ENCODE measurements at places on chromosomes 13 and 19. TPM values are rescaled to one million over a fixed set of nuclear protein-coding genes. Genes with fewer than 3 reads are reported as not detected.

DNA sequence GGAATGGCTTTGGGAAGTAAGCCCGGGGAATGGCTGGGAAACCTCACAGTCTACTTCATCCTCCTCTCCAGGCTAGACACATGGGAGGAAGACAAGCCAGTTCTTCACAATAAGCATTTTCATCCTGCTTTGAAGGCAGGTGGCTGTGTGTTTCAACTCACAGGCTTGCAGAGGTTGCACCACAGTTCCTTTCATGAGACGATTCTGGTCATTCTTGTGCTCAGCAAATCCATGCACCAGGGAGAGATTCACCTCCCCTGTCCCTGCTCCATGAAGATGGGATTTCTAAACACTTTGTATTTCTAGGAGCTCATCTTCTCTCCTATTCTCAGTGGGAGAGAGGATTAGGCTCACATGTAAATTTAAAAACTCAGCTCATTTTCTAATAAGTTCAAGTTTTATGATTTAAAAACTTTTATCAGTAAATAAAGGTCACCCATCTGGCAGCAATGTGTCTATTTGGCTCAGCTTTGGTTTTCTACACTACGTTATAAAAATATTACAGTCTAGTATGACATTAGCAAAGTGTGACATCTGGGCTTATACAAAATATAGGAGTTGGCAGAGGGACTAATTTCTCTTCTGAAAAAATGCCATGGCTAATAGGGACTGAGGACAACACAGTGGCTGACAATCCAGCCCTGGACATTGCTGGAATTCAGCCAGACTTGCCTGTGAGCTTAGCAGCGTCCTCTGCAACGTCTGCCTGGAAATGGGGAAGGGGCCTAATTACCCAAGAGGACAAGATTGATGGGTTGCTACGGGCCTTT is 283.2 kb upstream of the SLC10A2 start:
- peak; percentile 13 for DNase-seq

Gene PDX1
- polyA plus RNA-seq = not detected

DNA sequence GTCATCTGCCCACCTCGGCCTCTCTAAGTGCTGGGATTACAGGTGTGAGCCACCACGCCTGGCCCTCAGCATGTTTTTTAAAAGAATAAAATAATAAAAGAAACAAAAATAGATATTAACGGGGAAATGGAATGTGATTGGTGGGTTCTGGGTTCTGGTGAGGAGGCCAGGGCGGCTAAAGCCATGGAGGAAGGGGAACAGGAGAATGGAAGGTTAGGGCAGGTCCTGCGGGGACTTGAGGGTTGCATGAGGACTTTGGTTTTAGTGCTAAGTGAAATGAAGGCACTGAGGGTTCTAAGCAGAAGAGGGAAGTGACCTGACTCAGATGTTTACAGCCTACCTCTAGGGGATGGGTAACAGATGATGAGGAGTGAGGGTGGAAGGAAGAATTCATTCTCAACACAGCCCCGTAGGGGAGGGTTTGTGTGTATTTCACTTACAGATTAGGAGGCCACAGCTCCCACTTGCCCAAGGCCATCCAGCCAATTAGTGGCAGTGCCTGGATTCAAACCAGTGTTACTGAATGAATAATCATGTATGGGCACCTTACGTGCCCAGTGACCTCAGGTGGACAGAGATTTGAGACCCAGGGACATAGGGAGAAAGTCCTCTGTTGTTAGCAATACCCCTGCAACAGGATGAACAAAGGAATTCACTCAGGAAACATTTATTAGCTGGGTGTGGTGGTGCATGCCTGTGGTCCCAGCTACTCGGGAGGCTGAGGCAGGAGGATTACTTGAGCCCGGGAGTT is 6.7 kb upstream of the MRPL4 start:
- no peak for DNase-seq

DNA sequence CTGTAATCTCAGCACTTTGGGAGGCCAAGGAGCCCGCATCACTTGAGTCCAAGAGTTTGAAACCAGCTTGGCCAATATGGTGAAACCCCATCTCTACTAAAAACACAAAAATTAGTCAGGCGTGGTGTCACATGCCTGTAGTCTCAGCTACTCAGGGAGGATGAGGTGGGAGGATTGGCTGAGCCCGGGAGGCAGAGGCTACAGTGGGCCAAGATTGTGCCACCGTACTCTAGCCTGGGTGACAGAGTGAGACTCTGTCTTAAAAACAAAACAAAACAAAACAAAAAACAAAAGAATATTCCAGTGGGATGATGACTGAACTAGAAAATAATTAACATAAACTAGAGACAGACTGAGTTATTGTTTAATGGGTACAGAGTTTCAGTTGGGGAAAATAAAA is 81.7 kb upstream of the ABCC4 start:
- DNase-seq = no peak

Gene RABAC1
- 64.5 TPM for polyA plus RNA-seq

Gene LGI4
- 9.0 TPM for polyA plus RNA-seq

- DNase-seq = no peak
Observed at GRCh38 chr13:112060282-112060830, 6.6 kb upstream of the SOX1 start.

Gene OSCAR
- polyA plus RNA-seq = 0.39 TPM

GRCh38 chr19:14649020-14649419 is 25.6 kb downstream of the ADGRE3 start:
- no peak for DNase-seq

DNA sequence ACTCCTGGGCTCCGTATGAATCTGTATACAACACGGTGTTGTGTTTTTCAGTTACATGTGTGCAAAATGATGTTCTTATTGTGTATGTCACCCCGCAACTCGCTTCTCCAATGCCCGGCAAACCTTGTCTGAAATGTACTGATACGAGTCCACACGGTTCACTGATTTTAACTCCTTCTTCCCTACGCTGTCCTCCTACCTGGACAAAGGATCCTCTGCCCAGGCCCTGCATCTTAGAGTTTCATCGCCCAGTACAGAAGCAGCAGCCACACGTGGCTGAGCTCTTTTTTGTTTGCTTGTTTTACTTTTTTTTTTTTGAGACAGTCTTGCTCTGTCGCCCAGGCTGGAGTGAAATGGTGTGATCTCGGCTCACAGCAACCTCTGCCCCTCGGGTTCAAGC is 28.9 kb downstream of the ZFR2 start:
- DNase-seq = no peak

Gene ADPRHL1
- 295 TPM for polyA plus RNA-seq

Gene DACT3
- polyA plus RNA-seq = 15.2 TPM

DNA sequence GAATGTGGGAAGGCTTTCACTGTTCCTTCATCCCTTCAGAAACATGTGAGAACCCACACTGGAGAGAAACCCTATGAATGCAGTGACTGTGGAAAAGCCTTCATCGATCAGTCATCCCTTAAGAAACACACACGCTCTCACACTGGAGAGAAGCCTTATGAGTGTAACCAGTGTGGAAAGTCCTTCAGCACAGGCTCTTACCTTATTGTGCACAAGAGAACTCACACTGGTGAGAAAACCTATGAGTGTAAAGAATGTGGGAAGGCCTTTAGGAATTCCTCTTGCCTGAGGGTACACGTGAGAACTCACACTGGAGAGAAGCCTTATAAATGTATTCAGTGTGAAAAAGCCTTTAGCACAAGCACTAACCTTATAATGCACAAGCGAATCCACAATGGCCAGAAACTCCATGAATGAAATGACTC is 18.6 kb downstream of the ZNF177 start:
- no peak for DNase-seq

Gene FPR3
- polyA plus RNA-seq = 0.16 TPM

GRCh38 chr19:23776507-23777205 is 18.0 kb upstream of the ZNF681 start:
- no peak for DNase-seq

Gene CGB8
- polyA plus RNA-seq = not detected

- no peak for DNase-seq
Observed at GRCh38 chr19:18475762-18476331, 37.9 kb upstream of the ISYNA1 start.

DNA sequence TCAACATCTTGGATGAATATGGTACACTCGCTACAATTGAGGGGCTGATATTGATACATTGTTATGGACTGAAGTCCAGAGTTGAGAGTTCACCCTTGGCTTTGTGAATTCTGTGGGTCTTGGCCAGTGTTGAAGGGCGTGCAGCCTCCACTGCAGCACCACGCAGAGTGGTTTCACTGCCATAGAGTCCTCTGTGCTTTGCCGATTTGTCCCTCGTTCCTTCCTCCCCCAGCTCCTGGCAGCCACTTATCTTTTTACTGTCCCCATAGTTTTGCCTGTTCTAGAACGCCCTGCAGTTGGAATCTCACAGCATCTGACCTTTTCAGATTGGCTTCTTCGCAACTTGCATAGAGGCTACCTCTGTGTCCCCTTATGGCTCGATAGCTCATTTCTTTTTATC is 57.3 kb upstream of the IRS2 start:
- DNase-seq = no peak

- DNase-seq = no peak
Observed at GRCh38 chr13:73111331-73111730, 52.5 kb downstream of the KLF5 start.

Gene ZNF221
- 2.4 TPM for polyA plus RNA-seq

GRCh38 chr19:41427647-41428480 is 690 bp upstream of the B3GNT8 start:
- no peak for DNase-seq

Gene MAP2K2
- 119 TPM for polyA plus RNA-seq

GRCh38 chr13:49256841-49257240 is 9.1 kb downstream of the CDADC1 start:
- peak; percentile 13 for DNase-seq

- DNase-seq = no peak
Observed at GRCh38 chr13:94999871-95000270, 287.5 kb upstream of the SOX21 start.

GRCh38 chr19:14150770-14151661 is 14.6 kb upstream of the ASF1B start:
- DNase-seq = no peak

GRCh38 chr19:45166723-45167252 is 6.0 kb upstream of the NKPD1 start:
- DNase-seq = no peak

DNA sequence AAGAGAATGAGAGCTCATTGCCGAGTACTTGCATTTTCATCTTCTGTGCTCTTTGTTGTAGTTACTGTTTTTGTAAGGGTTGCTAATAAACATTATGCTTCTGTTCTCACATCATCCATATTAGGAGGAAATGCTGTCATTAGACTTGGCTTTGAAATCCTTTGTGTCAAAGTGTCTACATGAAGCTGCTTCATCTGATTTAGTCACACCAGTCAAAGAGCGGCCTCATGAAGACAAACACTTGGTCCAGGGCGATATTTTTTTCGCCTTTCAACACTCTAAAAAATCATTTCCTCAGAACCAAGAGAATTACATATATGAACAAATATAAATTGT is 105.0 kb downstream of the SPRY2 start:
- DNase-seq = no peak

Gene FXYD1
- 261 TPM for polyA plus RNA-seq

GRCh38 chr13:33128134-33128533 is 111.9 kb downstream of the KL start:
- no peak for DNase-seq

- DNase-seq = no peak
Observed at GRCh38 chr19:9313756-9314155, 4.1 kb upstream of the ZNF699 start.

Gene GPR108
- polyA plus RNA-seq = 28.3 TPM

GRCh38 chr13:66489586-66489985 is 740.5 kb downstream of the PCDH9 start:
- no peak for DNase-seq

DNA sequence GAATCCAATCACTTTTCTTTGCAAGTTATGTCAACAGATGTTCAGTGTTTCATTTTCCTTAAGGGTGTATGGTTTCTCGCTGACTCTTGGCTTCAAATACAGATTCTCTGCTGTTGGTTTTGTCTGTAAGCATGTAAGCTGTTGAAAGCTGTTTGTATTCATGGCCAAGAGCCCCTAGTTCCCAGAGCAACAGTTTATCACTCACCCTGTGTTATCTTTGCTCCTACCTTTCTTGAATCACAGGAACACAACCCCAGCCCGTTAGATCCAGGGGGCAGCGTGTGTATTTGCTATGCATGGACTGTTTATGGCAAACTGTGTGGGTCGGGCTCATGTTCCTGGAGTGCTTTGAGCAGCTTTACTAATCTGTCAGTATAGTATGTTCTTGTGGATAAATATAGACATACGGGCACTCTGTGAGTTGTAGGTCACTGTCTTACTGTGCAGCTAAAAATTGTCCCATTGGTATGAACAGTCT is 28.9 kb downstream of the FRY start:
- DNase-seq = no peak

DNA sequence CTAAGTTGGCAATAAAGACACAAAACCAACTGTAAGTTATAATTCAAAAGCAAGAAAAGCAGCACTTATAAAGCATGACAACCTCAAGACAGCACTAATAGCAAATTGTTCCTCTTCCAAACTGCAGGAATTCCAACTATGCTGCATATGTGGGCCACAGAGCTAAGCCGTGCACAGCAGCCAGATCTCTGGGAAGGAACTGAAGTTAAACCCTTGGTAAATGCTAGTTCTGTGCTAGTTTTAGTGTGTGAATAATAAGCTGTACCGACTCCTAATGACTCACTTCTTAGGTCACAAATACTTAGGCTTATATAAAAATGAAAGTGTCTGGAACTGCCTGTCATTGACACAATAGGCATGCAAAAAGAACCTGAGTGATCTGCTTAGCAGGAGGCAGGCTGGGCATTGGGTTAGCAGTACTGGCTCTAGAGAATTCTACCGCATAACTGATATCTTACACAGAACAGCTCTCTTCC is 21.2 kb upstream of the GTF3A start:
- no peak for DNase-seq

DNA sequence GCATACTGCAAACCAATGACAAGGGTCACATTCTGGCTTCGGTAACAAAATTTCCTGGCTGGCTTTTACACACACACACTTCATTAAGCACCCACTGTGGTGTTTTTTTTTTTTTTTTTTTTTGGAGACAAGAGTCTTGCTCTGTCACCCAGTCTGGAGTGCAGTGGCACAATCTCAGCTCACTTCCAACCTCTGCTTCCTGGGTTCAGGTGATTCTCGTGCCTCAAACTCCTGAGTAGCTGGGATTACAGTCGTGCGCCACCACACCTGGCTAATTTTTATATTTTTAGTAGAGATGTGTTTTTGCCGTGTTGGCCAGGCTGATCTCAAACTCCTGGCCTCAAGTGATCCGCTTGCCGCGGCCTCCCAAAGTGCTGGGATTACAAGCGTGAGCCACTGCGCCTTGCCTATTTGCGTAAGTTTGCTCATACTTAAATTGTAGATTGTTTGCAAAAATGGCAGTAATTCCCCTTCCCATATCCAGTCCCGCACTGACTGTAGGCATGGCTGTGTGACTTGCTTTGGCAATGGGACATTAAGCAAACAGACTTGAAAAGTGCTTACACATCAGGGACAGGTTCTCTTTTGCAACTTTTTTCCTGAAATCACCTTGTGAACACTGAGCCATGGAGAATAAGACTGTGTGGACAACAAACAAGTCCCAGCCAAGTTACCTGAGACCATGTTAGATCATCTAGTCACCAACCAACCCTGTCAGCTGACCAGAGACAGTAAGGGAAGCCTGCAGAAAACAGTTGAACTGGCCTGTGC is 42.1 kb upstream of the EBPL start:
- DNase-seq = no peak

GRCh38 chr13:50511877-50512341 is 331.6 kb downstream of the DLEU7 start:
- DNase-seq = no peak

Data from forelimb muscle (tissue), 1 donor.